ENCODE measurements at places on chromosomes 4 and X.

DNA sequence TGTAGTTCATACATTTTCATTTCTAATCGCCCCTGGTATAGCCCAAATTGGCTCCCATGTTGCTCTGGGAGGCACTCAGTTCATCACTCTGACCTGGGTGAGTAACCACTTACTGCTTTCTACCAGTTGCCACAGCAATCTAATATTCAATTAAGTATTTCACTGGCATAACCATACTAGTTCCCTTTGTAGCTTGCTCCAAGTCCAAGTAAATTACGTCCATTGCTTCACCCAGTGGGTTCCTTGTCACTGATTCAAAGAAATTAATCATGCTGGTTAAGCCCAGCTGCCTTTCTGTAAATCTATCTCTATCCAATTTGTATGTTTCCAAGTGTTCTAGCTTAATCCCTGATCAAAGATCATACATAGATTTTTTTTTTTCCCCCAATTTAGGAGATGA is 92.0 kb upstream of the CBR4 start:
- no peak for DNase-seq

GRCh38 chrX:69389101-69389501 is 115.0 kb upstream of the NALF2 start:
- DNase-seq, result no peak

DNA sequence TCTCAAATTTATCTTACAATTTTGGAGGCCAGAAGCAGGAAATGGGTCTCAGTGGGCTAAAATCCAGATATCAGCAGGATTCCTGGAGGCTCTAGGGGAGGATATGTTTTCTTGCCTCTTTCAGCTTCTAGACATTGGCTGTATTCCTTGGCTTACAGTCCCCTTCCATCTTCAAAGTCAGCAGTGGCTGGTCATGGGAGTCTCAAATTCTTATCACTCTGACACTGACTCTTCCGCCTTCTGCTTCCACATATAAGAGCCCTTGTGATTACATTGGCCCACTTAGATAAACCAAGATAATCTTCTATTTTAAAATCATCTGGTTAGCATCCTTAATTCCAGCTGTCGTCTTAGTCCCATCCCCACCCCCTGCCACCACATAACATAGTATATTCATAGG is 113.0 kb downstream of the PCDH7 start:
- DNase-seq, result no peak

DNA sequence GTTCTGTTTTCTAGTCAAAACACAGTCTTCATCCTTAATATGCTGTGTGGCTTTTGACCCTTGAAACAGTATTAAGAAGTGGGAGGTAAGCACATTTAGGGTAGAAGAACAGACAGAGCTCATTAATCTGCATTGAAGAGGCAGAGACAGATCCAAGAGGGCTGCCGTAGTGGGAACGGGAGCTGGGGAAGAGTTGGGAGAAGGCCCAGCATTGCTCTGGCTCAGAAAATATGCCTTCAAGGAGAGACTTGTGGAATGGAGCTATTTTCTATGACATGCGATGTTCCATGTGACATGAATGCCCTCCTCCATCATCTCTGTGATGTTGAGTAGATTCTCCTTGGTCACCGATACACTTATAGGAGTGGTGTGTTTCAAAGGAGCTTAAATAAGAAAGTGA is 273.3 kb upstream of the BOD1L1 start:
- no peak for DNase-seq

DNA sequence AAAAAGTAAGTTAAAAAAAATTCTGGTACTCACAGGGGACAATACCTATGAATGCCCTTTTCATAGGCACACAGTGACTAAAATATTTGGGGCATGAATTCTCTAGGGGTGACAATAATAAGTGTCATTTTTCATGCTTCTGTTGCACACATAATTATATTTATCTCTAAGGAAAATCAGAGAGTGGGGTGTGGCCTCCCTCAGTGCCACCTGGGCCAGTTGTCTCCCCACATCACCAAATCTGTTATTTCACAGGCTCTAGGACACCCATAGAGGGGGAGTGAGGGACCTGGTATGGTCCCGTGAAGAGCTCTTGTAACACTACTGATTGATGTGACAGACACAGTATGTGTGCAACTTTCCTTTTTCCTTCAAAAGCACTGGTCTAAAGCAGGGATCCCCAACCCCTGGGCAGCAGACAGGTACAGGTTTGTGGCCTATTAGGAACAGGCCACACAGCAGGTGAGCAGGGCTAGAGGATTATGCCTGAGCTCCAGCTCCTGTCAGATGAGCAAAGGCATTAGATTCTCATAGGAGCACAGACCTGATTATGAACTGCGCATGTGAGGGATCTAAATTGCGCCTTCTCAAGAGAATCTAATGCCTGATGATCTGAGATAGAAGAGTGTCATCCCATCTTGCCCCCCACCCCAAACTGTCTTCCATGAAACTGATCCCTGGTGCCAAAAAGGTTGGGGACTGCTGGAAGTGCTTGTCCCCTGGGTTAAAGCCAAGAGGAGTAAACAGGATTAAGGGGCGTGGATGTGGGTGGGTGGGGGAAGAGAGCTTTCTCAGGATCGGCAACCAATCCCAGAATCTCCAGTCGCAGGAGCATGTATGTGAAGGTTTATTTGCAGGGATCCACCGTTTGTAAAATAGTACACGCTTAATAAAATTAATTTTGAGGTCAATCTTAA is 856 bp downstream of the SLC9B1 start:
- DNase-seq, result no peak

- no peak for DNase-seq
Measured at GRCh38 chrX:64229154-64229553, 1.3 kb downstream of the ASB12 start.

DNA sequence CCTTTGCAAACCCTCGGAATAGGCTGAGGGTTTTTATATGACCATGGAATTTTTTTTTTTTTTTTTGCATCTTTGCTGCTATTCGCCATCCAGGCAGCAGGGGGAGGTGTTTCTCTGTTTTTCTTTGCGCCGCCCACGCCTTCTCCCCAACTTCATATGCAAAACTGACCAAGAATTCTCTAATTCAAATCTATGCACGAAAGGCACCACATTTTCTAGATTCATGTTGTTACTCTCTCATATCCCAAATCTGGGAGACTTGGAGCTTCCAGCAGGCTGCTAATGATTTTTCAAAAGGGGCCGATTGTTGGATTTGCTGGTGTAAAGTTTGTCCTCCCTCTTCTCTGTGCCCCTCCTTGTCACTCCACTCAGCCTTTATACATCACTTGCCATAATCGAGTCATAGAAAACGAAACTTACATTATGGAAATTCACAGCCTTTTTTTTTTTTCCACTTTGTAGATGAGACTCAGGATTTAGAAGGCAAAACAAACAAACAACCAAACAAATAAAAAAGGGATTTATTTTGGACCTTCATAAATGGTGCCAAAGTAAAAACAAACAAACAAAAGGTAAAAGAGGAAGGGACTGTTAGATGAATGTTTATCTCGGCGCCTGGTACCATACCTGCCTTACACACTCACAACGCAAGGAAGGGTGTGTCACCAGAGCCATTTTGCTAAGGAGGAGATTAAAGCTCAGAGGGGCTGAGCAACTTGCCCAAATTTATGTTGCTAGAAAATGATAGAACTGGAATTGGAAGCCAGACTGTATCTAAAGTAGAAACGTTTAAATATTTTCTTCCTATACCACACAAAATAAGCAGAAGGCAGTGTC is 29.3 kb upstream of the BOD1L1 start:
- peak; percentile 52 for DNase-seq

GRCh38 chr4:152786627-152787026 is 6.9 kb downstream of the ARFIP1 start:
- DNase-seq, result no peak

- DNase-seq, result no peak
Measured at GRCh38 chr4:10942156-10942555, 257.6 kb upstream of the CLNK start.

GRCh38 chrX:114073926-114074325 is 510.0 kb upstream of the HTR2C start:
- no peak for DNase-seq

DNA sequence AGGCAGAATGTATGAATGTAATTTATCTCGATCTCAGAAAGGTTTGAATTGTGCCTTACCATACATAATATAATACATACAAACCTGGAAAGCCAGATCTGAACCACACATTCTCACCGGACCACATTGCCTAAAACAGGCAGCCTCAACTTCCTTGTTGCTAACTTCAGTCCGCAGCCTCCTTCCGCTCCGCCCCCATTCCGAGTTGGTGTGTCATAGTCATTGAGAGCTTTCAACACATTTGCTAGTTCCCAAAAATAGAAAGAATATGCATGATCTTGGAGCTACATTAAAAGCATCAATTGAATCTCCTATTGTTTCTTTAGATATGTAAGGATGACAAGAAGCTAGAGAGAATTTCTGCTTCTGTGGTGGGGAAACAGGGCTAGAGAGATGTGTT is 127.2 kb downstream of the ARHGEF9 start:
- no peak for DNase-seq

DNA sequence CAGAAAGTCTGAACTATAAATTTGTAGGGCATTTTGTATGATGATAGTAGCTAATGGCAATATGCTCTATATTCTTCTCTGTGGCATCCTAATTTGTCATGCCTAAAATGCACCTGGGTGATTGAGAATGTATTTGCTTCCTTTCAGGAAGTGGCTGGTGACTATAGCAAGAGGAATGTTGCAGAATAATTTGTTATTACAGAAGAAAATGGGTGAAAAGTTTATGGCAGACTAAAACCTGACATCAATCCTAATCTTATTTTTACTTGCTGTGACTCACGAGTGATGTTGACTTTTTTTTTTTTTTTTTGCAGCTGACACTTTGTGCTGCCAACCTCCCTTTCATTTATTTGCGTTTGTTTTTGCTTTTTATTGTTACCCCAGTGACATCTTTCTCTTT is 141.1 kb downstream of the MSL3 start:
- no peak for DNase-seq

DNA sequence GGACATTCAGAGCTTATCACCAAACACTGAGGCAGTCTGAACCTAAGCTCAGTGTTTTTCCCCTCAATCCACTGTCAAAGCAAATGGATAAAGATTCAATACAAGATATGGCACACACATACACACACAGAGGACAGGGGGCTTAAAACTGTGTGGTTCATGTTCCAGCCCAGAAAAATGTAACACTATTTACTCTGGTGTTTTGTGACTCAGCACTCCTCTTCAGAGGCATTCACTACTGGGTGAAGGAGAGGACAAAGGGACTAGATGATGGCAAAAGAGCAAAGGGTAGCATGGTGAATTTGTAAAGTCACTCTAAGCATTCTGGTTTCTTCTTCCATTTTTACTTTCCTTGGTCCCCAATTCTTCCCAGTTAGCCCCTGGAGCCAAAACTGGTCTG is 120.3 kb downstream of the ARHGEF9 start:
- no peak for DNase-seq

DNA sequence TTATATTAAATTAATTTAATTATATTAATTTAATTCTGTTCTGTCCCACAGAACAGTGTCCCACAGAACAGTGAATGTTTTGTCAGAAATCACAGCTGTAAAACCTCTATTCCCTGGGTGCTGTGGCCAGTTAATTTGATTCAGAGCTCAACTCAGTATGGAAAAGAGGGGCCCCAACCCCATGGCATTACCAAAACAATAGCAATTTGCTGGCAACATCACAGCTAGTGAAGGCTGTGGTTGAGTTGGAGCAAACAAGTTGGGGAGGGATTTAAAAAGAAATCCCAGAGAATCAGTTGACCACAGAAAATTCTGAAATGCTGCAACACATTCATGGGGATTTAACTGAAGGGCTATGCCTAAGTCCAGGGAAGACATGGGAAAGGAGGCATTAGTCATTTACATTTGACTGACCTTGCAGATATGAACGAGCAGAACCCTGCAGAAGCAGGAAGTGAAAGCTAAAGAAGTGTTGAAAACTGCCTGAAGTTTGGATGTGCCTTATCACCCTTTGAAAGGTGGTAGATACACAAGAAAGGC is 30.1 kb downstream of the PDHA2 start:
- no peak for DNase-seq

GRCh38 chr4:147582386-147583060 is 34.7 kb upstream of the TMEM184C start:
- DNase-seq, result no peak

DNA sequence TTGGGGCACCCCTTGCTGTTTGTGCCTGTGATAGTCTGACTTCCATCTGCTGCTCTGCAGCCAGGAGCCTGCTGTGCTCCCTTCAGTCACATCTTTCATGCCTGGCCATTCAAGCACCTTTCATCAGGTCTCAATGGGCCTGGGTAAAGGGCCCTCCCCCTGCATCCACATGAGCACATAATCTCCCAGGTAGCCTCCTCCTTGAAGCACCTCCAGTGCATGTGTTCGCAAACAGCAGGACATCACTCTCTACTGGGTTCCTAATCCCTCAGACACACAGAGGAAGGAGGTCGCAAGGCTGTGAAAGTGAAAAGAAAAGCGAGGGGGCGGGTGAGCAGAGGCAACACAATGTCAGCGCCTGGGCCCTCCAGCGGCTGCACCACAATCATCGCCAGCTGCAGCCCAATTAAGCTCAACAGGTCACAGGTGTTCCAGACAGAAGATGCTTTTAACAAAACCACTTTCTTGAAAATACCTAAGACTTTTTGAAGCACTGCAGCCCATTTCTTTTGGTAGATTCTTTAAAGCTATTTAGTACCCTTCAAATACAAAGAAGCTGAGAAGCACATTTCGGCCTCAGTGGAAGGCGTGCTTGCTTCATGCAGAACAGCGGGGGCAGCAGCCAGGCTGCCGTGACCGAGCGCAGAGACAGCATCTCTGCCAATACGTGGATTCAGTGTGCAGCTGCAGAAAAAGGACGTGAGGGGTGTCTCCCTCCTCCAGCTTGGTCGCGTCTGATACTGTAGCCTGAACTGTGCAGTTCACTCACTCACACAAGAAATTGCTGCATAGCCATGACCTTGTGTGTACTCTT is 92.2 kb upstream of the SPRY1 start:
- no peak for DNase-seq

DNA sequence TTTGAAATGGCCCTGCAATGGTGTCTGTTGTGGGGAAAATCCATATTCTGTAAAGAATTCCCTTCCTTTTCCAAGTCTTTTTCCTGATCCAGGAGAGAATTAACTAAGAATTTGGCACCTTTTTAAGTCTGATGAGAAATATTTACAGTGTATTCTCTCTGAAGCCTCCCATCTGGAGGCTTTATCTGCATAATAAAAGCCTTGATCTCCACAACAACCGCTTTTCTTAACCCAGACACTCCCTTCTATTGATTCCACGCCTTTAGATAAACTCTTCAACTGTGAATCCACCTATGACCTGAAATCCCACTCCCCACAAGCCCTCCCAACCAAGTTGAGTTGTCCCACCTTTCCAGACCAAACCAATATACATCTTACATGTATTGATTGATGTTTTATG is 43.1 kb upstream of the TMPRSS11E start:
- DNase-seq, result no peak

DNA sequence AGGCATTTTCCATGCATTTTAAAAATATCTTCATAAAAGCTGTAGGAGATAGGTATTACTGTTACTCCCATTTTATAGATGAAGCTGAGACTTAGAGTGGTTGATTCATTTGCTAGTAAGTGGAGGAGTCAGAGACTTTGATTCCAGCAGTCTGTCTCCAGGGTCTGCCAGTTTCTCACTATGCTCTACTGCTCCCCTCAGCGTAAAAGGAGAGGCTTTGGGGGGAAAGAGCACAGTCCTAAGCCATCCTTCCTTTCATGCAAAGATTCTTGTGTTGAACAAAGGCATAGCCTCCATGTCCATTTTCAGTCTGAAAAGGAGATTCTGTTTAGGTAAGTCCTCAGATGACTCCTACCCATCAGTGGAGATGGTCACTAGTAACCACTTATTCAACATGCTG is 117.7 kb upstream of the TMEM150C start:
- DNase-seq, result no peak

Measured in stimulated activated CD4-positive, alpha-beta T cell treated with anti-CD3 and anti-CD28 coated beads, TNF-alpha, amount 100 ng/mL, for 24 hours (primary cell).